ENCODE measurements at places on chromosomes 6 and 20.

GRCh38 chr6:142297996-142298753, 3.6 kb upstream of the ADGRG6 start:
- no peak for DNase-seq

GRCh38 chr6:153553627-153554026, 422.5 kb upstream of the RGS17 start:
- DNase-seq: no peak

DNA sequence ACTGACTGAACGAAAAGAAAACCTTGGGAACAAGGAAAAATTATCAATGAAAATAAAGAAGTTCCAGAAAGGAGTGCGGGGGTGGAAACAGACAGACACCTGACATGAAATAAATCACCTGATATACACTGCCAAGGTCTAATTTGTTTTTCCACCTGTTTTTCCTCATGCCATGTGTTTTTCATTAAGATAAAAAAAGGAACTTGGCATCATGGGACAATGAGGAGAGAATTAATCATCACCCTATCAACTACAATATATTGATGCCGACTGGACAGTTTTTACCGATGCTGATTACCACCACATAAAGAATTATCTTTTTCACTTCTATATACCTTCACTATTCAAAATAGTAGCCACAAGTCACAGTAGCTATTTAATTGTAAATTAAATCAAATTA, 233.2 kb downstream of the ARHGAP18 start:
- DNase-seq: no peak

GRCh38 chr20:51526754-51527153, 15.8 kb downstream of the NFATC2 start:
- DNase-seq: no peak

GRCh38 chr6:89368999-89369398, 16.5 kb upstream of the UBE2J1 start:
- no peak for DNase-seq

GRCh38 chr6:136873748-136874147, 48.4 kb upstream of the SLC35D3 start:
- no peak for DNase-seq

GRCh38 chr20:17560344-17561074, 9.4 kb upstream of the DSTN start:
- DNase-seq: no peak
